ENCODE measurements at places on chromosomes 11 and 22.

DNA sequence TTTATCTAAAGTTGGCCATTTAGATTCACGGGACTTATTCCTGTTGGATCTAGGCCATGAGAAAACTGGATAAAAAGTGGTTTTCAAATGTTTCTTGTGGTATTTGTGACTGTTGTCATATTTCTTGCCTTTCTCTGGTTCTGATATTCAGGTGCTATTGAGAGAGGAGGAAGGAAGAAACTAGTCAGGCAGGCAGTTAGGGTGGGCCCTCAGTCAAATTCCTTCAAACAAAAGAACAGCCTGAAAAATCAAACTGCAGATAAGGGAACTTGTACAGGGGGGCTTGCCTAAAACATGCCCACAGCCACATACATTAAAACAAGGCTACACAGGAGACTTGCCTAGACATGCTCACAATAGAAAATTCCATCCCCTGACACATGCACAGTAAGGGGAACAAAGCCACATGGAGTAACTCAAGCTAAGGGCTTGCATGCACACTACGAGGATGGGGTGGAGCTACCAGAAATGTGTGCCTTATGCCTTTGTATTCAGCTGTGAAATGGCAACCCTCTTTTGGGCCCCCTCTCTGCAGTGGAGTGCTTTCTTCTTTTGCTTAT, 18.2 kb downstream of the NCR3LG1 start:
- no peak for DNase-seq

DNA sequence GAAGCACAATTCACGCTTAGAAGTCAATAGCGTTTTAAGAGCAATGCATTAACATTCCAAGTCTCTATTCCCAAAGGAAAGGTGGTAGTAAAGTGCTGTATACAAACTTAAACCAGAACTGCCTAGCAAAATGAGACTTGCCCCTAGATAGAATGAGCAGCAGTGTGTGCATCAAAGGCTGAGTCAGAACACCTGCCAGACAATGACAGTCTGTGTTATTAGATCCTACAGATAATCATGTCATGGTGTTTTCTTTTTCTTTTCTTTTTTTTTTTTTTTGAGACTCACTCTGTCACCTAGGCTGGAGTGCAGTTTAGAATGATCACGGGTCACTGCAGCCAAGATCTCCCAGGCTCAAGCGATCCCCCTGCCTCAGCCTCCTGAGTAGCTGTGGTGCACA, 1.6 kb downstream of the RTCB start:
- no peak for DNase-seq

GRCh38 chr11:40273192-40273732, 1186.2 kb downstream of the LRRC4C start:
- DNase-seq, result no peak

DNA sequence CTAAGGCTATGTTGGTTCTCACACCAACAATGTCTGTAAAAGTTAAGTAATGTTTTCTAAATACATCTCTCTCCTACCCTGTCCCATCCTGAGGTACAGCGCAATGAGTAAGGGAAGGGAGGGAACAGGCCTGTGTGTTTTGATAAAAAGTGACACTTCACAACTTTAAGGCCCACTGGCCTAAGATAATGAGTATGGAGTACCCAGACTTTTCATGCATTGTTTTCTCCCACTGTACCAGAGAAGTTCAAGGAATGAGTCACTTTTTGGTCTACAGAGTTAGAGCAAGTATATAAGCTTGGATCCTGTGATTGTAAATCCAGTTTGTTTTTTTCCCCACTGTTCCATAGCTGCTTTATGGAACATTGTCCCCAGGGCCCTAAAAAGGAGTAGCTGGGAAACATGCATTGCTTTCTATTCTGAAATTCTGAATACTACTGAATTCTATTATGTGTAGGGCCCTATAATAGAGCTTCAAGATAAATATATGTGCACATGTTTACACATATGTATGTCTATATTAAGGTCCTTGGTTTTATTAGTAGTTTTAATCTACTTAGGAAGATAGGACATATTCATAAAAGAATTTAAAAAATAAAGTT, 29.8 kb downstream of the KCNE3 start:
- no peak for DNase-seq

GRCh38 chr11:122339436-122340060, 223.5 kb upstream of the BLID start:
- no peak for DNase-seq

GRCh38 chr11:112844517-112844916, 116.7 kb upstream of the NCAM1 start:
- no peak for DNase-seq

GRCh38 chr11:75022759-75023396, 34.1 kb downstream of the NEU3 start:
- peak; percentile 57 for DNase-seq

- DNase-seq, result no peak
Measured at GRCh38 chr11:125763483-125763882, 15.1 kb downstream of the PATE2 start.

DNA sequence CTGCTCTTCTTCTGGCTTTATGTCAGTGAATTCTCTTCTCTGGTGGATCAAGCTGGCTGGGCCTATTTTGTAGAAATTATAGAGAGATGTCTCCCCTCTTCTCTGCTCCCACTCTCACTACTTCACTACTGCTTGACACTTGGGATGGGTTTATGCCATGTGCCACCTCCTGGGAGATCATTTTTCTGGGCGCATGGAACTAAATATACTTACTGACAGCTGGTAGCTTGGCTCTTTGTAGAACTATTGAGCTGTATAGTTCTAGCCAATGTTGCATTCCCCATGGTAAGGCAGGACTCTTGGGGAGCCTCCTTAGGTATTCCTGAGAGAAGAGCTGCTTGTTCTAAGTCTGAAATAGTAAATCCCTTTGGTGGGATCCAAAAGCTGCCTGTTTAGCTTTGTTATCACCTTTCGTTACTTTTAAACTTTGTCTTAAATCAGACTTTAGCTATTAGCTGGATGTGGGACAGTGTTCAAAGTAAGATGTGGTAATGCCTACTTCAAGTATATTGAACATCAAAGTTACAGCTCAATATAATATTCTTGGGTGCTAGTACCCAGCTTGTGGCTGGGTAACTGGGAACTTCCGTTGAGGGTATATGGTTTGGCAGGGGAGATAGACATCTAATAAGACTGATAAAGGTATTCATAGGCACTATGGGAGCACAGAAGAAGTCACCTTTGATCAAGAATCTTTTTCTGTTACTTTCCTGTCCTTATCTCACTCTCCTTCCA, 87.5 kb upstream of the RRM1 start:
- no peak for DNase-seq

- DNase-seq, result no peak
Measured at GRCh38 chr22:22682807-22683667, 38.6 kb downstream of the GGTLC2 start.

DNA sequence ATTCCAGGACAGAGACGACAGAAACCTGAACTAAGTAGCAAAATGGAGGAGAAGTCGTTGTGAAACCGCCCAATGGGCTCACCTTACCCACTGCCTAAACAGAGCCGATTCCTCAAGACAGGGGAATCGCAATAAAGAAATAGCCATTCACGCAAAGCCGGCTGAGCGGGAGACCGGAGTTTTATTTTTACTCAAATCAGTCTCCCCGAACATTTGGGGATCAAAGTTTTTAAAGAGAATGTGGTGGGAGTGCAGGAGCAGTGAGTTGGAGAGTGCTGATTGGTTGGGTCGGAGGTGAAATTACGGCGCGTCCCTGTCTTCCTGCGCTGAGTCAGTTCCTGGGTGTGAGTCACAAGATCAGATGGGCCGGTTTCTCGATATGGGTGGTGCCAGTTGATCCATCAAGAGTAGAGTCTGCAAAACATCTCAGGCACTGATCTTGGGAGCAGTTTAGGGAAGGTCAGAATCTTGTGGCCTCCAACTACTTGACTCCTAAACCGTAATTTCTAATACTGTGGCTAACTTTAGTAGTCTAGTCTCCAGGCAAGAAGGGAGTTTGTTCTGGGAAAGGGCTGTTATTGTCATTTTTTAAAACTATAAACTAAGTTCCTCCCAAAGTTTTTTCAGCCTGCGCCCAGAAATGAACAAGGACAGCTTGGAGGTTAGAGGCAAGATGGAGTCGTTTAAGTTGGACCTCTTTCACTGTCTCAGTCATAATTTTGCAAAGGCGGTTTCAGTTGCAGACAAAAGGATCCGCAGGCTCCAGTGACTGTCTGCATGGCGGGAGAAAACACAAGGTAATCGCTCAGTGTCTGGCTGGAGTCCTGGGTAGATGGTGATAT, 34.1 kb downstream of the OR4D9 start:
- DNase-seq, result no peak

GRCh38 chr11:75319035-75319877, 32.2 kb downstream of the ARRB1 start:
- DNase-seq, result no peak

- no peak for DNase-seq
Measured at GRCh38 chr22:23175817-23176644, 4.3 kb upstream of the BCR start.

GRCh38 chr22:43698403-43698802, 113.7 kb downstream of the EFCAB6 start:
- no peak for DNase-seq

GRCh38 chr11:130675917-130676316, 227.5 kb downstream of the ADAMTS15 start:
- no peak for DNase-seq

DNA sequence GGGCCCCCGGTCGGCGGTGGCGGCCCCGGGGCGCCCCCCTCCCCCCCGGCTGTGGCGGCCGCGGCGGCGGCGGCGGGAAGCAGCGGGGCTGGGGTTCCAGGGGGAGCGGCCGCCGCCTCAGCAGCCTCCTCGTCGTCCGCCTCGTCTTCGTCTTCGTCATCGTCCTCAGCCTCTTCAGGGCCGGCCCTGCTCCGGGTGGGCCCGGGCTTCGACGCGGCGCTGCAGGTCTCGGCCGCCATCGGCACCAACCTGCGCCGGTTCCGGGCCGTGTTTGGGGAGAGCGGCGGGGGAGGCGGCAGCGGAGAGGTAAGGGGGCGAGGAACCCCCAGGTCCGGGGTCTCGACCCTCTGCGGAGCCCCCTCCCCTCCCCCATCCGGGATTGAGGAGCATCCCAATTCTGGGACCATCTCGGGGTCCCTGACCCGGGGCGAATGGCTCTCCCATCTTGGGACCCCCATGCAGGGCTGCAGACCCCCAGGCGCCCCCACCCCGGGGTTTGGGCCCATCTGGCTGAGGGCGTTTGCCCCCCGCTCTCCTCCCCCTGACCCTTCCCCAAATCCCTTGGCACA, 431 bp downstream of the KMT2A start:
- peak; percentile 58 for DNase-seq

GRCh38 chr11:101584655-101585054, 848 bp upstream of the TRPC6 start:
- no peak for DNase-seq

DNA sequence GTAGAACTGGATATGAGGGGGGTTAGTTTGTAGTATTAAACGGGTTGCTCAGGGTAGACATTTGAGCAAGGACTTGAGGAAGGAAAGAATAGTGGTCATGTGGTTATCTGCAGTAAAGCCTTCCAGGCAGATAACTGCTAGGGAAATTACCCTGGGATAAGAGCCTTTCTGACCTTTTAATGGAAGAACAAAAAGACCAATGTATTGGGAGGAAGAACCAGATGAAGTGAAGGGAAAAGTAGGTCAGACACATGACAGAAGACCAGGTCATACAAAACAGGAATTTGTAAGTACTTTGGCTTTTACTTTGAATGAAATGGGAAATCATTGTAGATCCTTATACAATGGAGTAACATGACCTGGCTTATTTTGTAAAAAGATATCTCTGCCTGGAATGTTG, 241.9 kb upstream of the CTSC start:
- no peak for DNase-seq

All from effector CD4-positive, alpha-beta T cell (primary cell).